Activated naive CD4-positive, alpha-beta T cell treated with anti-CD3 and anti-CD28 coated beads for 36 hours (primary cell): ENCODE measurements at places on chromosomes 6 and 20. TPM values are rescaled to one million over a fixed set of nuclear protein-coding genes. Genes with fewer than 3 reads are reported as not detected.

GRCh38 chr6:166167258-166167731 is 356 bp downstream of the TBXT start:
- H3K4me3 ChIP-seq = no peak overlapping the region
- H3K4me1 ChIP-seq = peaks cover 9% of the 10 kb centered on the region
- peaks cover 64% of the 10 kb centered on the region for H3K27me3 ChIP-seq
- DNase-seq = no peak
- no peaks in the 10 kb centered on the region for H3K36me3 ChIP-seq

GRCh38 chr20:61847986-61848385 is 217.7 kb downstream of the TAF4 start:
- no peaks in the 10 kb centered on the region for H3K4me1 ChIP-seq
- no peak overlapping the region for H3K4me3 ChIP-seq
- no peak overlapping the region for H3K27ac ChIP-seq

GRCh38 chr6:85600713-85601313 is 7.2 kb upstream of the SNX14 start:
- no peak overlapping the region for H3K4me3 ChIP-seq
- H3K4me1 ChIP-seq = no peaks in the 10 kb centered on the region
- H3K36me3 ChIP-seq = peaks cover 12% of the 10 kb centered on the region
- DNase-seq = no peak
- H3K27ac ChIP-seq = peak overlapping the region; percentile 48

- no peak overlapping the region for H3K27ac ChIP-seq
- DNase-seq = no peak
- no peaks in the 10 kb centered on the region for H3K4me1 ChIP-seq
Measured at GRCh38 chr6:7865781-7866180, 44.8 kb downstream of the TXNDC5 start.

- no peaks in the 10 kb centered on the region for H3K27me3 ChIP-seq
- H3K4me1 ChIP-seq = no peaks in the 10 kb centered on the region
- no peak overlapping the region for H3K27ac ChIP-seq
- DNase-seq = no peak
- H3K36me3 ChIP-seq = no peaks in the 10 kb centered on the region
- no peak overlapping the region for H3K4me3 ChIP-seq
Measured at GRCh38 chr20:15111654-15112053, 774.2 kb upstream of the FLRT3 start.

The COL21A1 gene
- total RNA-seq = not detected

The TREM1 gene
- 4.5 TPM for total RNA-seq

The RAB32 gene
- total RNA-seq = not detected
